ENCODE measurements at places on chromosomes 16 and 17.

GRCh38 chr16:79589601-79590102 lies 10.9 kb downstream of the MAF start:
- DNase-seq = no peak

DNA sequence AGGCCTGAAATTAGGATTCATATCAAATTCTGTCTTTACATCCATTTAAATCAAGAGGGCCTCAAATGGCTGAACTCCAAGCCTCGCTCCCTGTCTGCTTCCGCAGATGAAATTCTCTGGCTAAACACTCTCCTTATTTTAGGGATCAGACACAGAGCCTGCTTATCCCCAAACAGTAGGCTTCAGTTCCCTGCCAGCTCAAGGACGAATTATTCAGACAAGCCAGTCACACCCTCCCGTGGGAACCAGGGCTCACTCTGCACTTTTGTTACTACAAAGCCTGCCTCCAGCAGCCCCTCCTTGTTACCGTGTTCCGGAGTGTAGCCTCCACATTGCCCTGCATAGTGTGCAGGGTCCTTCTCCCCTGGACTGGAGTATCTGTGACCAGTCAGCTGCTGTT lies 46.6 kb upstream of the LCMT1 start:
- no peak for DNase-seq

- DNase-seq = no peak
Observed at GRCh38 chr17:7579834-7580603, 581 bp downstream of the CD68 start.

GRCh38 chr16:8832717-8833105 lies 35.1 kb downstream of the PMM2 start:
- no peak for DNase-seq

DNA sequence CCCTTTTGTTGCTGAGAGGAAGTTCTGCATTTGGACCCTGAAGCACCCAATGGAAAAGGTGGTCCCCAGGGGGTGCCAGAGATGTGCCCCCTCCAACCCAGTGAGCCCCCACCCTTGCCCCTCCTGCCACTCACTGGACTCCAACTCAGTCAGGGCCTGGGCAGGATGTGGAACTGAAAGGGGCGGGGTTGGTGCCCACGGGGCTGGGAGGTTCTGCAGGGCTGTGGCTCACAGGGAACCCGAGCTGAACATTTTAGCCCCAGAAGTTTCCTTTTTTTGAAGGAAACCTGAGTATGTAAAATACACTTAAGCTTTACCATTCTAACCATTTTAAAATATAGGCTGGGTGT lies 15.8 kb upstream of the OGFOD3 start:
- DNase-seq = no peak

- DNase-seq = no peak
Observed at GRCh38 chr16:85552980-85553435, 60.1 kb upstream of the GSE1 start.

DNA sequence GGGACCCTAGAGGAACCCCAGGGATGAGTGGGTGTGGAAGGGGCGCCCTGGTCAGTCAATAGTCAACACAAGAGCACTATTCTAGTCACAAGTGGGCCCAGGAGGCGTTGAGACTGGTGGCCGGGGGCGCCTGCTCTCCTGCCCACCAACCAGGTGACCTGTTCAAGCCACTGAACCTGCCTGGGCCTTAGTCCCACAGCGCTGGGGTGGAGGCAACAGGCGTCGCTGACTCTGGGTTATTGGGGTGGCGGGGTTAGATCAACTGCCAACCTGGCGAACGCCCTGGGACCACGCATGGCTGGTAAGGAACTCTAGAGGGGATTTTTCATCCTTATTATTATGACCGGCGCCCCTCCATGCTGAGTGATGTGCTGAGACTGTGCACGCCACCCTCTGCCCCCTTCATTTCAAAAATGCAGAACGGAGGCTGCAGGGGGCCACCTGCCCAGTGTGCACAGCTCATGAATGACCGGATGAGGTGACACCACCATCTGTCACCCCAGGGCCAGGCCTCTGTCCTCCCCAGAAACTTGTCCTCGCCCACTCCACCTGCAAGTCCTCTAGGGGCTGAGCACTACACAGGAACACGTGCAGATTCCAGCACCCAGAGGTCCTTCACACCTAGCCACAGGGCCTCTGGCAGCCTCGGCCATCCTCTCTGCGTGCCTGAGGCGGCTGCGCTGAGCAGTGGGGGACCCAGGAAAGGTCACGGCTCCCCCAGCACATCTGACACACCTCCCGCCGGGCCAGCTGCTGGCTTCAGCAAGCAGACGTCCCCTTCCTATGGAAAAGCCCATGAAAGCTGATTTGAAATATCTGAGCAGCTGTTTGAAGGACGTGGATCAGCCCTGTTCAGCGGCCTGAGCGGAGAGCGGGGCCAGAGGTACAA lies 51.6 kb upstream of the DNAH17 start:
- DNase-seq = no peak

DNA sequence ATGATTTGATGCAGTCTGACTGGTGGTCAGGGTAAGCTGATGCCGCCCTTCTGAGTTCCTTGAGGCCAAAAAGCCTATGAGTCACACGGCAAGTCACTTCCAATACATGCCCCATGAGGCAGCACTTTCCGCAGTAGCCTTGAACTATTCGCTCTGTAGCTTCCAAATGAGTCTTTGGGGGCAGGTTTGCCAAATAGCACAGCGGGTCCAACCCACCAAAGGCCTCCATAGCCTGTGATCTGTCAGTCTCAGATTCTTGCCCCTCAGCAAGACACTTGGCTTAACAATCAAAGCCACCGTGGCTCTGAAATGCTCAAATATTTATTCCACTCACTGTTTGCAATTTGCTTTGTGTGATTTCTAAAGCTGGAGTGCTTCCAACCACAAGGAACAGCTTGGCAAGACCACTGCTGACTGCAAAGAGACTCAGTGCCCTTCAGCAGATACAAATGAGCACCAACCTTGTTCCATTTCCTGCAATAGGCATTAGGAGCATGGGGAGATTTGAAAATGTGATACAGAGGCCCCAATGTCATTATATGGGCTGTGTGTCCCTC lies 45.4 kb downstream of the CLEC19A start:
- DNase-seq = peak; percentile 24

DNA sequence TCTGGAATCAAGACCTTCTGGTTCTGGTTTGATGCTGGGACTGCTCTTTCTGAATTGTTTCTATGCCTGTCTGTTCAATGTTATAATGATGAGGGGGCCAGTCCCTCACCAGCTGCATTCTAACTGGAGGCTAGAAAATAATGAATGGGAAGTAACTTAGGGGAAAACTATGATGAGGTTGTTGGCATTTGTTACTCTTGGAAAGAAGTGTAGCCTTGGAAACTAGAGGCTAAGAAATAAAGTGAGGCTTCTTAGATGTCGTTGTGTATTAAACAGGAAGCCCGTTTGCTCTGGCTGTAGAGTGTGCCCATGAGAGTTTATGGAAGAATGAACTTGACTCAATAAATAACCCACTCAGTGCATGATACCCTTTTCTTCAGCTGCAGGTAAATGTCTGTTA lies 140.8 kb downstream of the PRKCA start:
- no peak for DNase-seq

DNA sequence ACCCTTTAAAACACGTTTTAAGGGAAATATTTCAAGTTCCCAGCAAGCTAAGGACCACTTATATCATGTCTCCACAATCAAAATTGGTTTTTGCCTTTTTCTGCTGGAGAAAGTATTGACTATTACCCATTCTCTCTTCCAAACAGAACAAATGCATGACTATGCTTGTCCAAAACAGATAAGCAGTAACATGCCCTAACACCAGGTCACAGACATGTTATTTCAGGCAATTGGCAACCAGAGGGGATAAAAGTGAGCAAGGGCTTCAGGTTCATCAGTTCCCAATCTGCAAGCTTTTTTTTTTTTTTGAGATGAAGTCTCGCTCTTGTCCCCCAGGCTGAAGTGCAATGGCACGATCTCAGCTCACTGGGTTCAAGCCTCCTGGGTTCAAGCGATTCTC lies 15.0 kb downstream of the SKA2 start:
- DNase-seq = no peak

DNA sequence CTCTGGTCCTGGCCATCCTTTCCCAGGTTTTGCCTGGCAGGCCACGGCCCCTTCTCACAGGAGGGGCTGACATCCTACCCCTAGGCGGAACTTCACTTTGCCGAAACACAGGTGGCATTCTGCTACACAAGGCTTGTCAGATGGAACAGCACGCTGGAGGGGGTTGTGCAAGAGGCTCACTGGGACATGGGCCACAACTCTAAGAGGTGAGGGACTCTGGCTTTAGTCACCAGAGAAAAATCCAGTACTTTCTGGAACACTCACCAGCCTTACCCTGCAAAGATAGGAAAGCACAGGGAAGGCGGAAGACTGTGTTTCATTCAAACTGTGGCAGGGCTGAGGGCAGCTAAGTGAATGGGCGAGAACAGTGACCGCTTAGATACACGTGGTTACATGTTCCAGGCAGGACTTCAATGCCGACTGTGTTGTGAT lies 18.3 kb downstream of the CDC42EP4 start:
- DNase-seq = peak; percentile 77

DNA sequence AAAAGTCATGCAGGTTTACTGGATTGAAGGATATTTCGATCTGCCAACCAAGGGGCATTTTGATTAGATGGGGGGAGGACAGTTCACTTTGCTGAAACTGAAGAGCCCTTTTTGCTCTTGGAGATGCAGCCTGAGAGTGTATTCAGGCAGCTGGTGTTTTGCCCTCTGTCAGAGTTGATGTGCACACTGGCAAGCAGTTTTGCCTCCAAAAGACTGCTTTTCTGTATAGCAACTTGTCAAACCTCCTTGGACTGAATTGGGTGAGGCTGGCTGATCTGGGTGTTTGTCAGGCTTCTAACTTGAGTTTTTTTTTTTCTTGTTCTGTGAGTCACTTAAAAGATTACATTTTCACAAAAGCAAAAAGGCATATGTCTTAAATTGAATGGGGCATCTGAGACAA lies 22.6 kb upstream of the ANKFN1 start:
- peak; percentile 13 for DNase-seq

- DNase-seq = no peak
Observed at GRCh38 chr17:66492080-66492479, 189.7 kb downstream of the PRKCA start.

DNA sequence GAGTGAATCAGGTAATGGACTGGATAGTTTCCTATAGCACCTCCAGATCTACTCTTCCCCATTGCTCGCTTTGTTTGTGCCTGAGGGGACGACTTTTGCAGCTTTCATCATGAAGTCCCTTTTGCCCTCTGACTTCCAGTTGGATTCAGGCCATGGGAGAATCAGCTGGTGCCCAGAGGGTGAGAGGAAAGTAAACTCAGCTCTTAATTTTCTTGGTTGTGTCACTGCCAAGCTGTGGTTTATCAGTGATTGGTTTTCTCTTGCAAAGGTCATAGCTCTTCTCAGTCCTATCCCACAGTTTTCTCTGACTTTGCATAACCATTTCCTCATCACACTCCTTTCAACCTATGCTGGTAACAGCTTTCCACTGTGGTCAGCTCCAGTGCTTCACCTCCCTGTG lies 200.1 kb downstream of the KCNJ2 start:
- DNase-seq = no peak

GRCh38 chr17:2172077-2172851 lies 117.4 kb downstream of the HIC1 start:
- DNase-seq = peak; percentile 94

DNA sequence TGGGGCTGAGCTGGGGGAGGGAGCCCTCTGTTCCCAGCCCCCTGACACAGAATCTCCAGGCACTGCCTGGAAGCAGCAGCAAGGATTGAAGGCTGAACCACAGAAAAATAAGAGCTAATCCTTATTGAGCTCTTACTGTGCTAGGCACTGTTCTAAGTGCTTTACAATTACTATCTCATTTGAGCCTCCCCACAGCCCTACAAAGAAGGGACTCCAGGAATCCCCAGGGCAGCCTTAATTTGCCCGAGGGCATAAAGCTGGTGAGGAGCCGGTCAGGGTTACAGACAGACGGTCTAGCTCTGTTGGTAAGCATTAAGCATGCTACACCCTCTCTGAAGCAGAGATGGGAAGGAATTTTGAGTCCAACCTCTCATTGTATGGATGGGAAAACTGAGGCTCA lies 7.0 kb downstream of the SAMD14 start:
- DNase-seq = no peak

DNA sequence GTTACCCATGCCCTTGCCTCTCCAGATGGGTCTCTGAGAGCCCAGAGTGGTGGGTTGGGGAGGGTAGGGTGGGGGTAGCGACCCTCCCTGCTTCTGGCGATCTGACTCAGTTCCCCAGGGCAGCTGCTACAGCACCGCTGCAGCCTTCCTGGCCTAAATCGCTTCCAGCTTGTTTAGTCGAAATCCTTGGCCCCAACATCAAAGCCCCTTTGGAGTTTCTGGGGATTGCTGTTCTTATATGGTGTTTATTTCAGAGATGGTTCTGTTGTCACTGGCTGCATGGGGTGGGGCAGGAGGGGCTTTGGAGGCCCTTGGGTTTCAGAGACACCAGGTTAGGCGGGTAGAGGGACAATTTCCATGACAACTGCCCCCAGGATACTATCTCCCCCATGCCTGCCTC lies 35.9 kb downstream of the FZD2 start:
- DNase-seq = no peak

DNA sequence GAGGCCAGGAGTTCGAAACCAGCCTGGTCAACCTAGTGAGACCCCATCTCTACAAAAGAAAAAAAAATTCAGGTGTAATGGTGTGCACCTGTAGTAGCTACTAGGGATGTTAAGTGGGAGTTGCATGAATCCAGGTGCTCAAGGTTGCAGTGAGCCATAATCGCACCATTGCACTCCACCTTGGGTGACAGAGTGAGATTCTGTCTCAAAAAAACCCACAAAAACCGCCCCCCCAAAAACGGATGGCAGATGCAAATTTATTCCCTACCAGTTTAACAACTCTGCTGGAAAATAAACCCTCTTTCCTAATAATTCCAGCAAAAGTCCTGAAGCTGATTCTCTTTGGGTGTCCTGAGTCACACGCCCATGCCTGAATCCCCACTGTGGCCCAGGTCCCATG lies 140.3 kb downstream of the PRKCB start:
- no peak for DNase-seq

- DNase-seq = no peak
Observed at GRCh38 chr16:54879681-54880080, 51.0 kb upstream of the IRX5 start.

- no peak for DNase-seq
Observed at GRCh38 chr17:21297026-21297520, 12.6 kb downstream of the MAP2K3 start.
